Prostate gland (tissue), 2 donors: ENCODE measurements at places on chromosomes 3 and 15. TPM values are rescaled to one million over a fixed set of nuclear protein-coding genes. Genes with fewer than 3 reads are reported as not detected.
A peak's percentile ranks its signal among the peaks of the same experiment; 100 is the strongest.

GRCh38 chr15:88849376-88850072 is 45.8 kb downstream of the HAPLN3 start:
- H3K4me1 ChIP-seq: no peaks in the 10 kb centered on the region
- no peak overlapping the region for H3K27ac ChIP-seq
- no peaks in the 10 kb centered on the region for H3K36me3 ChIP-seq
- H3K27me3 ChIP-seq: no peaks in the 10 kb centered on the region
- no peak overlapping the region for H3K4me3 ChIP-seq
- no peak for DNase-seq

Gene ELL3
- total RNA-seq: 4.7 TPM

DNA sequence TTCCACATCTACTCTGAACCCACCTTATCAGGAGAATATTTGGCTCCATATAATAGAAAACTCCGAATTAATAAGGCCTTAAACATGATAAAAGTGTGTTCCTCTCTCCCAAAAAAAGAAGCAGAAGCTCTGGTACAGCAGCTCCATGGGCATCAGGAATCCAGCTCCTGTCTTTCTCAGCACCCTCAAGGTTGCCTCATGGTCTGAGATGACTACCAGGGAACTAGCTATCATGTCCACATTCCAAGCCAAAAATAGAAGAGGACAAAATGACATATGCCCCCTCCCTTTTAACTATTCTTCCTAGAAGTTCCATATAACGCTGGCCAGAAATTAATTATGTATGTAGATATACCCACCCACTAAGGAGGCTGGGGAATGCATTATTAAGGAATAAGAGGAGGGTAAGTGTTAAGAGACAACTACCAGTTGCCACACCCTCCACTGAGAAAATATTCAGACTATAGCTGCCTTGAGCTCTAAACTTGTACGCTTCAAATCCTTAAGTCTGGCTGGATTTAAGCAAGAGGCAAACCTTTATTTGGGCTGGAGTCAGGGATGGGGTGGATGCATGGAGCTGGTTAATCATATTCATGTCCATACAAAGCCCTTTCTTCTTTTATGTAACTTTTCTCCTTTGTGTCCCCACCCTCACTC is 35.8 kb upstream of the CTDSPL start:
- H3K4me3 ChIP-seq: no peak overlapping the region
- no peak overlapping the region for H3K27ac ChIP-seq
- no peak for DNase-seq
- H3K27me3 ChIP-seq: no peaks in the 10 kb centered on the region

Gene CLDN11
- 668 TPM for total RNA-seq

DNA sequence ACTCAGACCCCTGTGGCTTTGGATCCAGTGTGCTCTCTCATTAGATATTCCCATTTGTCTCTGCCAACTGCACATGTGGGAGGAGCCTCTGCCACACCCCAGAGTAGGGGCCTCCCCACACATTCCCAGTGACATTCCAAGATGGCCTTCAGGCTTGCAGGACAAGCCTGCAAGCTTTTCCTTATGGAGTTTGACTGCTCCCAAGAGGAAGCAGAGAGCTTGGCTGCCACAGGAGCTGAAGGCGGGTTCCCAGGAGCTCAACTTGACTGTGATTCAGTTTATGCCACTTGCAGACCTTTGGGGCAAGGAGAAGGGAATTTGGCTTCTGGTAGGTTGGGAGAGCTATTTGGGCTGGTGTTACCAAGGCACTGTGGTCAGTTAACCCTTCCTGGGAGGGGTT is 22.5 kb upstream of the EPHB1 start:
- no peaks in the 10 kb centered on the region for H3K4me1 ChIP-seq
- no peak for DNase-seq
- H3K4me3 ChIP-seq: no peak overlapping the region
- H3K27ac ChIP-seq: no peak overlapping the region
- H3K36me3 ChIP-seq: no peaks in the 10 kb centered on the region
- no peaks in the 10 kb centered on the region for H3K27me3 ChIP-seq

- no peaks in the 10 kb centered on the region for H3K27me3 ChIP-seq
- no peak for DNase-seq
- no peak overlapping the region for H3K4me3 ChIP-seq
- H3K27ac ChIP-seq: no peak overlapping the region
Measured at GRCh38 chr15:95304947-95305400, 1025.5 kb upstream of the NR2F2 start.

- no peak overlapping the region for H3K27ac ChIP-seq
- no peak for DNase-seq
- H3K36me3 ChIP-seq: no peaks in the 10 kb centered on the region
- H3K4me3 ChIP-seq: no peak overlapping the region
- H3K27me3 ChIP-seq: peaks cover 2% of the 10 kb centered on the region
Measured at GRCh38 chr3:142902356-142902755, 13.5 kb upstream of the PCOLCE2 start.

- no peaks in the 10 kb centered on the region for H3K4me1 ChIP-seq
- H3K4me3 ChIP-seq: no peak overlapping the region
- no peaks in the 10 kb centered on the region for H3K36me3 ChIP-seq
- no peaks in the 10 kb centered on the region for H3K27me3 ChIP-seq
Measured at GRCh38 chr3:79125313-79125984, 642.3 kb downstream of the ROBO1 start.

- no peak overlapping the region for H3K4me3 ChIP-seq
- H3K36me3 ChIP-seq: no peaks in the 10 kb centered on the region
- H3K4me1 ChIP-seq: no peaks in the 10 kb centered on the region
- no peak for DNase-seq
Measured at GRCh38 chr15:38503496-38503895, 49.6 kb downstream of the FAM98B start.

Gene AHSG
- not detected for total RNA-seq

- no peaks in the 10 kb centered on the region for H3K27me3 ChIP-seq
- H3K27ac ChIP-seq: no peak overlapping the region
- H3K4me3 ChIP-seq: no peak overlapping the region
Measured at GRCh38 chr3:16860234-16860633, 24.5 kb upstream of the PLCL2 start.

DNA sequence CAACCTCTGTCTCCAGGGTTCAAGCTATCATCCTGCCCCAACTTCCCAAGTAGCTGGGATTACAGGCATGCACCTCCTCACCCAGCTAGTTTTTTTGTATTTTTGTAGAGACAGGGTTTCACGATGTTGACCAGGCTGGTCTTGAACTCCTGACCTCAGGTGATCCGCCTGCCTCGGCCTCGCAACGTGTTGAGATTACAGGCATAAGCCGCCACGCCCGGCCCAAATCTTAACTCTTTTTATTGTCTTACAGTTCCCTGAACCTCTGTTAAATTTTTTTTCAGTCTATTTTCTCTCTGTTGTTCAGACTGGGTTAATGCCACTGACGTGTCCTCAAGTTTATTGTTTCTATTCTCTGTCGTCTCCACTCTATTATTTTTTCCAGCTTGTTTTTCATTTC is 115.8 kb upstream of the UBE3A start:
- H3K36me3 ChIP-seq: no peaks in the 10 kb centered on the region
- no peaks in the 10 kb centered on the region for H3K27me3 ChIP-seq
- DNase-seq: no peak
- H3K4me3 ChIP-seq: no peak overlapping the region
- no peaks in the 10 kb centered on the region for H3K4me1 ChIP-seq
- no peak overlapping the region for H3K27ac ChIP-seq

DNA sequence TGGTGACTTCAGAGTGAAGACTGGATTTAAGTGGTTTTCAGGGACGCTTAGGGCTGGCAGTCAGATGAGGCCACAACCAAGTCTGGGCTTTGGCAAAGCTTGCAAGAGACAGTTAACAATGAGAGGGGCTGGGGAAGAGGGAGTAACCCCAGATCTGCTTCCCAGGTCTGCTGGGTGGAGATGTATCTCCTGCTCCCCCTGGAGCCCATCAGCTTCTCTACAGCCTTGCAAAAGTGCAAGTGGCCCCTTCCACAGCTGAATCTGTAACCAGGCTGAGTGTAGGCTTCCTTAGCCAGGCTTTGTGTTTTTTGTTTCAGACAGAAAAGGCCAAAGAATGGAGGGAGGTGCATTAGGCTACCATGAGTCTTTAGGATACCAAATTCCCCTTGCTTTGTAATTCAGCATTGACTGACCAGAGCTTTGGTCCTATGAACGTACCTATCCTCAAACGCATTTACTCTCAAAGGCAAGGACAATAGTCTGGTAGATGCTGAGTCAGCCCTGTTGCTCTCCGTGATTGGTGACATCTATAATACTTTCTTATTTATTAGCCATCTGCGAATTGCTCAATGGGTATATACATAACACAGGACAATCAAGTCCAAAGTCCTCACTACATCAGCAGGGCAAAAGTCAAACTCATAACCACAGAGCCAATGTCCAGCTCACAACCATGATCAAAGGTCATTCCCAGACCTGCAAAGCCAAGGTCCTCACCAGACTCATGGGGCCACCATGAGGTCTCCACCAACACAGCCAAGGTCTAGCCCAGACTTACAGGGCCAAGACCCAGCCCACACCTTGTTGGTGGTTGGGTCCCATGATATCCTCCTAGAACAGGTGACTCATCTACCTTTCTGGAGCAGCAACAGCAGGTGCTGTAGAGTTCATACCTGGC is 17.1 kb downstream of the CCDC13 start:
- no peak overlapping the region for H3K27ac ChIP-seq
- no peaks in the 10 kb centered on the region for H3K4me1 ChIP-seq
- DNase-seq: no peak
- H3K27me3 ChIP-seq: no peaks in the 10 kb centered on the region
- no peak overlapping the region for H3K4me3 ChIP-seq

- no peaks in the 10 kb centered on the region for H3K4me1 ChIP-seq
- H3K27ac ChIP-seq: no peak overlapping the region
- H3K4me3 ChIP-seq: no peak overlapping the region
- H3K36me3 ChIP-seq: no peaks in the 10 kb centered on the region
- DNase-seq: no peak
Measured at GRCh38 chr3:187498211-187498724, 130.1 kb downstream of the RTP4 start.

Gene C3orf49
- total RNA-seq: not detected

- no peak for DNase-seq
- peak overlapping the region; percentile 68 for H3K27ac ChIP-seq
- H3K36me3 ChIP-seq: no peaks in the 10 kb centered on the region
- H3K4me3 ChIP-seq: no peak overlapping the region
- no peaks in the 10 kb centered on the region for H3K27me3 ChIP-seq
Measured at GRCh38 chr3:120693439-120694171, 11.6 kb upstream of the HGD start.

GRCh38 chr3:57917601-57918000 is 90.6 kb upstream of the FLNB start:
- peak; percentile 20 for DNase-seq
- H3K27me3 ChIP-seq: no peaks in the 10 kb centered on the region
- no peaks in the 10 kb centered on the region for H3K36me3 ChIP-seq
- peaks cover 6% of the 10 kb centered on the region for H3K4me1 ChIP-seq
- no peak overlapping the region for H3K4me3 ChIP-seq

DNA sequence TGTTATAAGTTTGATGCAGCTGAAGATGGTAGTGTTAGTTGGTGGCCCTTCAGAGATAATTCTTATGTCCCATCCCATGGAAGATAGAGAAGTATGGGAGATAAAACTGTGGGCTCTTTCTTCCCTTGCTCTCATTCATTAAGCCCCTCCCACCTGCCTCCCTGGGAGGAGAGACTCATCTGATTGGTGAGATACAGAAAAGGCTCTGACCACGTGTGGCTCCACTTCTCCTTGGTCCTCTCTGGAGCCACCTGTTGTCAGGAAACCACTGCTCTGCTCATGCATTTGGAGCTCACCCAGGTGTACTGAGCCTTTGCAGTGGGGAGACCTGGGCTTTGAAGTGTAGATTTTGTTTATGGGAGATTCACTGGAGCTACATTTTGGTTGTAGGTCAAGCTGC is 293.2 kb upstream of the RASGRP1 start:
- no peak overlapping the region for H3K4me3 ChIP-seq
- DNase-seq: no peak

DNA sequence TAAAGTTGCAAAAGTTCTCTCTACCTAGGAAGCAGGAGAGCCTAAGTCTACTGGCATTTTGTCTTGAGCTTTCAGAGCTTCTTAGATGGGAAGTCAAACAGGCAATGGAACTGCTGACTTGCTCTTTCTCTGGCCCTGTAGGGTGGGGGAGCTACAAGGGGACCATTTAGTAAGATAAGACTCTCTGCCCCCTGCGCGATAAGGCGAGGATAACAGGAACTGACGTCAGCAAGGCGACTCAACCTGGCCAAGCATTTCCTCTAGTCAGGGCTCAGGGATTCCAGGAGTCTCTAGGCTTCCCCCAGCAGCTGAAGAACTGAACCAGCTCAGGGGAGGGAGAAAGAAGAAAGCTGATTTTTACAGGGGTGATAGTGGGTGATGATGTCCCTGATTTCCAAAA is 5.8 kb downstream of the RARB start:
- H3K27ac ChIP-seq: peak overlapping the region; percentile 26
- H3K4me3 ChIP-seq: no peak overlapping the region
- no peaks in the 10 kb centered on the region for H3K27me3 ChIP-seq
- no peaks in the 10 kb centered on the region for H3K36me3 ChIP-seq

DNA sequence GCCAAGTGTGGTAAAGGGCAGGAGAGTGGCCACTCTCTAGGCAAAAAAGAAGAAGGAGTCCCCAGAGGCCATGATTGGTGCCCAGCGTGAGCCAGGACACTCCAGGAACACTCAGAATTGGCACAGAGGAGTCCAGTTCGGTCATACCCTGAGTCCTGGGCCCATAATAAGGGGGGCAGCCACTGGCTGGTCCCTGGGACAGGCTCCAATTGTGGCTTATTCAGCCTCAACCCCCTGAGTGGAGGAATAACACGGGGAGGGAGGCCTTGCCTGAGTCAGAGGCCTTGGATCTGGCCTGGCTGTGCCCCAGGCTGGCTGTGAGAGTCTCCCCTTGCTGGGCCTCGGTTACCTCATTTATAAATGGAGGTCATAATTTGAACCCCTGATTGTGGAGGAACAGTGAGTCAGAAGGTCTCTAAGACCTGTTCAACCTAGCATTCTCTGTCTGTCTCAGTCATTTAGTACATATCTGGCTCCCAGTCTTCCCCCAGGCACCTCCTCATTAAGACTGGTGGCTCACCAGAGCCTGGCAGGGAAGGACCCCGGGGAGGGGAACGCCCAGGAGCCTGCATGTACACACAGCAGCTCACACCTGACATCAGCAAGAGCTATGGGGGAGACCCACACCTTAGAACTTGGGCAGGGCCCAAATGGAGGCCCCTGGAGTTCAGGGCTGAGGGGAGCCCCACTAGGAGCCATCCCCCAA is 95.9 kb upstream of the ATP2B2 start:
- no peaks in the 10 kb centered on the region for H3K27me3 ChIP-seq
- no peaks in the 10 kb centered on the region for H3K36me3 ChIP-seq
- no peak overlapping the region for H3K27ac ChIP-seq
- no peaks in the 10 kb centered on the region for H3K4me1 ChIP-seq

- no peaks in the 10 kb centered on the region for H3K36me3 ChIP-seq
- H3K27ac ChIP-seq: no peak overlapping the region
- peaks cover 6% of the 10 kb centered on the region for H3K4me1 ChIP-seq
- no peak for DNase-seq
- no peak overlapping the region for H3K4me3 ChIP-seq
Measured at GRCh38 chr3:48852151-48852550, 4.5 kb upstream of the PRKAR2A start.

DNA sequence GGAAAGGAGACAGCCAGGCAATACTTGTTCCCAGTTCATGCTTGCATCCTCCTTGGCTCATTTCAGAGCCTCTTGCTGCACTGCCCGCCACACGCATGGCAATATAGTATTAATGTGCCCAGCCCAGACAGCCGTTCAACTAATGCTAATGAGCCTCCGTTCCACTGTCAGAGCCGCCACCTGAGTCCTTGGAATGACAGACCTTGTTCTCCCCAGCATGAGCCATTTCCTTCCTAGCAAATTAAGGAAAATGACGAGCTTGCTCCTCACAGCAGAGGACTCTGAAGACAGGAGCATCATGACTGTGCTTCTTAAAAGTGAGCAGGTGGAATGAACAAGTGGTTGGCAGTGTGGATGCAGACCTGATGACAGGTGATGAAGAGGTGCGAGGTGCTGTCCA is 10.8 kb upstream of the LRRC15 start:
- H3K4me1 ChIP-seq: no peaks in the 10 kb centered on the region
- no peaks in the 10 kb centered on the region for H3K27me3 ChIP-seq
- H3K4me3 ChIP-seq: no peak overlapping the region
- H3K27ac ChIP-seq: no peak overlapping the region

Gene ATP10A
- total RNA-seq: 5.6 TPM
